ENCODE measurements at places on chromosomes 4 and X.

DNA sequence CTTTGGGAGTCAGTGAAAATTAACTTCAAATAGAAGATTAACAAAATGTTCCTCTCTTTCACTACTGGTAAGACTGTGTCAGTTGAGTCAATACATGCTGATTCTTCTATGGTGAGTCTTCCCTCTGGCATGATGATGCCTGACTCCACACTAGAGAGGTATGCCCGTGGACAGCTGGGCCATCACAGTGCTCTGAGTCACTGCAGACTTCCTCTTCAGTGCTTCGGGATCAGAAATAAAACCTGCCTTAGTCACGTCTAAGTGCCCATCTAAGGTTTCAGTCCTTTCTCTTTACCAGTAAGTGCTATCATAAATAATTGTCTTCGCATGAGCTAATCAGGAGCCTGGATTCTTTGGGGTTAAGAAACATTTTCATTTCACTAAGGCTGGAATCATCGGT, 1.6 kb upstream of the ASB5 start:
- DNase-seq = no peak

GRCh38 chrX:153828723-153829548, 1.4 kb downstream of the PDZD4 start:
- DNase-seq = no peak

- no peak for DNase-seq
Observed at GRCh38 chr4:138398322-138398721, 156.2 kb upstream of the SLC7A11 start.

GRCh38 chr4:36064117-36064516, 180.2 kb downstream of the ARAP2 start:
- DNase-seq = no peak

DNA sequence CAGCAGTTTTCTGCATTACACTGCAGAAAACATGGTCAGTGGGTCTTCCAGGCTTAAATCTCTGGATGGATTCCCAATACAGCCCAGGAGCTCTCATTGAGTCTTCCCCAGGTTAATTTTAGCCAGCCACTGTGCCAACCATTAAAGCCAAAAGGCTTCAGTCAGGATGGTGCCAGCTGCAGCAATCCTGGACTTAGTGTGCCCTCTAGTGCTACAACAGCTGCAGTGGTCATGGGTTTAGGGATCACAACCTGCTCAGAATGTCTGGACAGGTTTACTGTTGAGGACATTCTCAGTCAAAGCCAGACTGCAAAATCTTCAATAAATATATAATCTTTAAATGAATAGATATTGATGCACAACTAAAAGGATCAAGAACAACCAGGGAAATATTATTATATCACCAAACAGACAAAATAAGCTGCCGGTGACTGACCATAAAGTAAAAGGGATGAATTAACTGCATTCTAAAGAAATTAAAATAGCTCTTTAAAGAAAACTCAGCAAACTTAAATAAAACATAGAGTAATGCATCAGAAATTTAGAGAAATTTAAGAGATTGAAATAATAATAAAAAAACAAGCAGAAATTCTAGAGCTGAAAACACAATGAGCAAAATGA, 639.9 kb downstream of the SPOCK3 start:
- DNase-seq = no peak

DNA sequence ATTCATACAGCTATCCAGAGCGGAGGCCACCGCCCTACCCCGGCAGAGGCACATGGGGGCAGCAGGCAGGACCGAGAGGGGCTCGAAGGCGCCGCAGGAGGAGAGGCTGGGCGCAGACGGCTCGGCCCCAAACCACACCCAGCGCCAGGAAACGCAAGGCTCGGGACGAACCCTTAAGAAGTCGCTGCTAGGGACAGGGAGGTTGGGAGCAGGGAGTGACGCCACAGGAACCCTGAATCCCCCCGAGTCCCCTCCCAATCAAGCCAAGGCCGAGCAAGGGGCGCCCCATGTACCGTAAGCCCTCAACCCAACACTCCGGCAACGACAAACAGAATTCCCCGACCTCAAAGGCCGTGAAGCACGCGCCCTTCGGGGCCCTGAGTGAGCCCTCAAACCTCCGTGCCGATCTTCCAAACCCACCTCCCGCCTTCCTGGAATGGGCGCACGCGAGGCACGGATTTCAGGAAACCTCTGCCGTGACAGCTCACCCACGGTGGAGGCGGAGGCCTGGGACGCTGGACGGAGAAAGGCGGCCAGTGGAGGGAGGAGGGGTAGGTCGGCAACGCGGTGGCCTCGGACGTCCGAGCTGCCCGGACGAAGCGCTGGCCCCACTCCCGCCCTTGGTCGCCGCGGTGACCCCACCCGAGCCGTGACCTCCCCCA, 1.8 kb downstream of the ZFYVE28 start:
- no peak for DNase-seq

GRCh38 chr4:141486375-141486997, 149.9 kb upstream of the IL15 start:
- no peak for DNase-seq

- DNase-seq = no peak
Observed at GRCh38 chr4:89251396-89251795, 56.2 kb downstream of the GPRIN3 start.

GRCh38 chrX:23699636-23700194, 32.4 kb downstream of the PRDX4 start:
- peak; percentile 6 for DNase-seq

- DNase-seq = no peak
Observed at GRCh38 chr4:119598521-119598920, 30.1 kb downstream of the PDE5A start.

- no peak for DNase-seq
Observed at GRCh38 chr4:185127021-185127925, 15.8 kb upstream of the SLC25A4 start.

DNA sequence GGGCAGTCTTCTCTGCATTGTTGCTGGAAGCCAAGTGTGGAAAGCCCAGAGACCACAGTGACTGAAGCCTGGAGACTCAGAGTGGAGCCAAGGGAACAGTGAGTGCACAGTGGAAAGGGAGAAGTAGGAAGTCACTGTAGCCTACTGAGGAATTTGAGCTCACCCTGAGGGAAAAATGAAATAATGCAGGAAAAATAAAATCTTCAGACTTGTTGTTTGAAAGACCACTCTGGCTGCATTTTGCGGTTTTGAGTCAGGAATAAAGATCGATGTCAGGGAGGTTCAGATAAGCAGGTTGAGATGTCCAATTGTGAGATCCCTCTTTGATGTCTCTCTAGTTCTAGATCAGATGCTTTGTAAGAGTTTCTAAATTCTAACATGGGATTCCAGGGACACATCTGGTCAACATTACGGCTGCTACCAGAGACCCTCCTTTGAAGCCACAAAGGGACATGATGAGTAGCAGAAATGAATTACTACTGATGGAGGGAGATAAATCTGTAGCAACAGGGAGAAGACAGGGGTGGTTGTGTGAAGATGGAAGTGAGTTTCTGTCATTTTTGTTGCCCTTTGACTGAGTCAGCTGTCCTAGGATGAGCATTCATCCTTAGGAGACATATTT, 8.4 kb downstream of the ADH4 start:
- no peak for DNase-seq

- DNase-seq = no peak
Observed at GRCh38 chr4:25879991-25880651, 17.3 kb upstream of the SEL1L3 start.

DNA sequence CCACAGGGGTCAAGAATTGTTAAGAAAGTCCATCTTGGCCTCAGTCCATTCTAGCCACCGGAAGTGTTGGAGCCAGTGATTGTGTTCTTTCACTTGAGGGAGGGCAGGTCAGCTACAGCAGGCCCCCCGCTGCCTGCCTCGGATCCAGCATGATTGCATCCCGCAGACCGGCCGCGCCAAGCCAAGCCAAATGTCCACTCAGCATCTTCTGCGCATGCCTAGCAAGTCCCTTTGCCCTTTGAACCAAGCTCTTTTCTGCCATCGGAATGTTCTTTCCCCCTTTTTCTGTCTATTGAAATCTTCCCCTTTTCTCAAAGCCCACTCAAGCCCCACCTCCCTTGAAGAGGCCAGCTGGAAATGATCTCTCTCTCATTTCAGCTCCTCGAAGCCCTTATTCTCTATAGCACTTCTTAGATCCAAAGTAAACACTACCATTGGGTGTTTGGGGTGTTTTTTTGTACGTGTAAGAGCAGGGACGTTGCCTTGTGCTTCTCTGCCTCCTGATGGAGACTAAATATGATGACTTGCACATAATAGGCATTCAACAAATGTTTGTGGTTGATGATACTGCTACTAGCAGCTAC, 147.8 kb upstream of the BCOR start:
- DNase-seq = no peak

DNA sequence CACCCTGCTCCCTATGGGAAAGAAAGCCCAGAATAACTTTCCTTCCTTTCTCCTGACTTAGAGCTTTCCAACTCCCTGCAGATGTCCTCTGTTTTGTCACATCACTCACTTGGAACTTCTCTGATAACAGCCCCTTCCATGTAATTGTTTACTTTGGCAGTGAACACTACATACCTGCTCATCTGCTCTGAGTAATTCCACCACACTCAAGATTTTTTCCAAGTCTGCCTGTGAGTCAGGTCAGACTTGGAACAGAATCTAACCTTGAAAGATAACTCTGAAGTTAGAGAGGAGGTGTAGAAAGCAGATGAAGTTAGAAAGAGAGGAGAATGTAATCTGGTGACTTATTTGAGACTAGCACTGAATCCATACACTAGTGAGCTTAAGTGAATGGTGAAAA, 7.4 kb downstream of the MAGEB10 start:
- no peak for DNase-seq

DNA sequence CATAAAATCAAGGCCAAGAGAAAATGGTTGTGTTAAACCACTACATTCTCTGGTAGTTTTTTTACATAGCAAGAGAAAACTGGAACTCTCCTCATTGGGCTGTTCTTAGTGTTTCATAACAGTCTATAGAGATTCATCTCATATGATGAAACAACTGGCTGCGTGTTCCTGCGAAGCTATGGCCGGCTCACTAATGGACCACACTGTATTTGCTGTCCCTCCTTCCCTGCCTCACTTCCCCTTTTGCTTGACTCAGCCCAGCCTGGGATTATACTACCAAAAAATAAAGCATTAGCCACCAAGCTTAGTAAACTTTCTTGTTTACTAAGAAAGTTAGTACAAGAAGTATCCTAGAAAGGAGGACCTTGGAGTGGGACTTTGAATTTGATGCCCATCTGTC, 31.6 kb upstream of the LSM6 start:
- peak; percentile 52 for DNase-seq

- DNase-seq = no peak
Observed at GRCh38 chr4:1191621-1192020, 19.2 kb upstream of the SPON2 start.

DNA sequence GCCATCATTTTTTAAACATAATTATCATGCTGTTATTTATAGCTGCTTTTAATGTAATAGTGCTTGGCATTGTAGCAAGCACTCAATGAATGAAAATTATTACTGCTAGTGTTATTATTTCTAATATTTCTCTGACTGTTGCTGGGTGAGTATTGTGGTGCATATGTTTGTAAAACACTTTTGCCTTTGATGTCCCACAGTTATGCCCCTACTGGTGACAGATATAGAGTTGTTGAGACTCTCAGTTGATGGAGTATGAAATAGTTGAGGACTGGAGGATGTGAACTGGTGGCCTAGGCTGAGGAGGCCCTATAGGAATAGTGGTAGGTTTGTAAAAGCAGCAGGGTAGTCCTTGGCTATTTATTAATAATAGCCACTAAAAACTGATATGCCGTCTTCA, 9.6 kb downstream of the INTS6L start:
- no peak for DNase-seq

DNA sequence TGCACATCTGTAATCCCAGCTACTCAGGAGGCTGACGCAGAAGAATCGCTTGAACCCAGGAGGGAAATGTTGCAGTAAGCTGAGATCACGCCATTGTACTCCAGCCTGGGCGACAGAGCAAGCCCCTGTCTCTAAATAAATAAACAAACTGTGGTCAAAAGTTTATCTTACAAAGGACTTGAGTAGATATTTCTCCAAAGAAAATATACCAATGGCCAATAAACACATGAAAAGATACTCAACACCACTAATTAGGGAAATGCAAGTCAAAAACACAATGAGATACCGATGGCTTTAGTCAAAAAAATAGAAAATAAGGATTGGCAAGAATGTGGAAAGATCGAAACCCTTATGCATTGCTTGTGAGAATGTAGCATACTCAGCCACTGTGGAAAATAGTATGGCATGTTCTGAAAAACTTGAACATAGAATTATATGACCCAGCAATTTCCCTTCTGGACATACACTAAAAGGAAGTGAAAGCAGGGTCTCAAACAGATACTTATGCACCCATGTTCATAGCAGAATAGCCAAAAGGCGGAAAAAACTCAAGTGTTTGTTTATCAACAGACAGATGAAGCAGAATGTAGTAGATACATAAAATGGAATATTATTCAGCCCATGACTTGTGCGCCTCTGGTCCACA, 2.0 kb upstream of the CFAP97 start:
- DNase-seq = no peak

- no peak for DNase-seq
Observed at GRCh38 chr4:18405054-18405453, 383.5 kb upstream of the LCORL start.

DNA sequence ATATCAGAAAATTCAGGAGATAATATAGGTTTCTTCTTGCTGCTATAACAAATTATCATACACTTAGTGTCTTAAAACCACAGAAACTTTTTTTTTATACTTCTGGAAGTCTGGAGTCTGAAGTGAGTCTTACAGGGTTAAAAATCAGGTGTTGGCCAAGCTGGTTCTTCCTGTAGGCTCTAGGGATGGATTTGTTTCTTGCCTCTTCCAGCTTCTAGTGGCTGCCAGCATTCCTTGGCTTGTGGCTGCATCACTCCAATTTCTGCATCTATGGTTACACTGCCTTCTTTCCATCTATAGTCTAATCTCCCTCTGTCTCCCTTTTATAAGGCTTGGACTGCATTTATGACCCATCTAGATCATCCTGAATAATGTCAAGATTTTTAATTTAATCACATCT, 68.7 kb downstream of the ANTXR2 start:
- no peak for DNase-seq

Data from CD4-positive, alpha-beta T cell treated with Interleukin-1 beta for 1 hour (primary cell).